Activated CD4-positive, alpha-beta memory T cell treated with anti-CD3 and anti-CD28 coated beads, Interleukin-2, amount 10 ng/mL, durations not matched to agents 7 days and 5 days (primary cell): ENCODE measurements at places on chromosomes 16 and 17. TPM values are rescaled to one million over a fixed set of nuclear protein-coding genes. Genes with fewer than 3 reads are reported as not detected.

GRCh38 chr17:49406421-49407061, 8.1 kb downstream of the PHB1 start:
- no peaks in the 10 kb centered on the region for H3K27me3 ChIP-seq
- H3K4me1 ChIP-seq: peaks cover 31% of the 10 kb centered on the region
- peaks cover 68% of the 10 kb centered on the region for H3K36me3 ChIP-seq

The SF3B3 gene
- 329 TPM for total RNA-seq

DNA sequence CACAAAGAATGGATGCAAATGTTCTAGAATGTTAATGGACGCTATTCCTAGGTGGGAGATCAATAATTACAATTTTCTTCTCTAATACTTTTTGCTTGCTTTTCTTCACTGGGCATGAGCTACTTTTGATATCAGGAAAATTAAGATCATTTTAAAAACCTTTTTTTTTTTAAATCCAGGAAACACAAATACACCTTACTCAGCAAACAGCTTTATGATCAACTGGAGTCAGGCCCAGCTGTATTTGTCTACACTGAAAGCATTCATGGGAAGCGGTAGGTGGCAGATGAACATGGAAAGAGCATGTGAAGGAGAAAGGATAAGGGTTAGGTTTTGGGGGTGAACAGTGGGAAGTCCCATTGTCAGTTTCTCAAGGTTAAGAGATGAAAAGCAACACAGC, 97.8 kb downstream of the WDR59 start:
- H3K36me3 ChIP-seq: peaks cover 64% of the 10 kb centered on the region
- H3K4me1 ChIP-seq: peaks cover 30% of the 10 kb centered on the region
- H3K27me3 ChIP-seq: no peaks in the 10 kb centered on the region
- no peak overlapping the region for H3K4me3 ChIP-seq
- no peak for DNase-seq
- peak overlapping the region; percentile 91 for H3K27ac ChIP-seq

- peaks cover 5% of the 10 kb centered on the region for H3K36me3 ChIP-seq
- DNase-seq: no peak
- H3K27me3 ChIP-seq: no peaks in the 10 kb centered on the region
- H3K27ac ChIP-seq: no peak overlapping the region
- peaks cover 2% of the 10 kb centered on the region for H3K4me1 ChIP-seq
Measured at GRCh38 chr16:17246974-17247732, 223.6 kb downstream of the XYLT1 start.

DNA sequence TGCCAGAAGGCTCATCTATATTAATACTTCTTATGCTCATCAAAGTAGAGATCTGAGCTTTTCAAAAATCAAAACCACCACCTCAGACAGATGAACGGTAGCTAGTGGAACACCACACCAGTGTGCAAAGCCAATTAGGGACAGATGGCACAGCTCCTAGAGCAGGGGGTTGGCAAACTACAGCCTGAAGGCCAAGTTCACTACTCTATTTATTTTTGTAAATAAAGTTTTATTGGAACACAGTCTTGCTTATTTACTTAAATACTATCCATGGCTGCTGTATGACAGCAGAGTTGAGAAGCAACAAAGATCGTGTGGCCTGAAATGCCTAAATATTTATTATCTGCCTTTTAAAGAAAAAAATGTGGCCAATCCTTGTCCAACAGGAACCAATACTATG, 56.8 kb downstream of the AMFR start:
- peaks cover 13% of the 10 kb centered on the region for H3K4me1 ChIP-seq
- peaks cover 16% of the 10 kb centered on the region for H3K36me3 ChIP-seq
- H3K4me3 ChIP-seq: no peak overlapping the region
- no peaks in the 10 kb centered on the region for H3K27me3 ChIP-seq
- no peak for DNase-seq
- no peak overlapping the region for H3K27ac ChIP-seq

DNA sequence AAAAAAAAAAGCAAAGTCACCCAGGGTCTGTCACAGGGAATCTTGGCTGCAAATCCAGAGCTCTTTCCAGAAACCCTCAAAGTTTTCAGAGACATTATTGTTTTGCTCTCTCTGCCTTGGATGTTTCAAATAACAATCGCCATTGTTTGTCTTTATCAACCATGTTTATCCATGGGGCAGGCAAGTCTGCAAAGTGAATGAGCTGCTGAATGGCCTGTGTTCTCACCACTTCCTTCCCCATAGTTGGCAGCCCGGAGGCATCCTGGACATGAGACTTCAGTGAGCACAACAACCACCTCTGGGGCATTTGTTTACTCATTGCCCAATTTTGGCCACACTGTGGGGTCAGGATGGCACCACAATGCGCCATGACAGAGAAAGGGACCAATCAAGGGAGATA, 53.1 kb upstream of the USP7 start:
- no peaks in the 10 kb centered on the region for H3K4me1 ChIP-seq
- DNase-seq: no peak
- no peaks in the 10 kb centered on the region for H3K27me3 ChIP-seq
- no peak overlapping the region for H3K4me3 ChIP-seq
- no peak overlapping the region for H3K27ac ChIP-seq

The HNF1B gene
- not detected for total RNA-seq

The OR1A2 gene
- total RNA-seq: not detected

DNA sequence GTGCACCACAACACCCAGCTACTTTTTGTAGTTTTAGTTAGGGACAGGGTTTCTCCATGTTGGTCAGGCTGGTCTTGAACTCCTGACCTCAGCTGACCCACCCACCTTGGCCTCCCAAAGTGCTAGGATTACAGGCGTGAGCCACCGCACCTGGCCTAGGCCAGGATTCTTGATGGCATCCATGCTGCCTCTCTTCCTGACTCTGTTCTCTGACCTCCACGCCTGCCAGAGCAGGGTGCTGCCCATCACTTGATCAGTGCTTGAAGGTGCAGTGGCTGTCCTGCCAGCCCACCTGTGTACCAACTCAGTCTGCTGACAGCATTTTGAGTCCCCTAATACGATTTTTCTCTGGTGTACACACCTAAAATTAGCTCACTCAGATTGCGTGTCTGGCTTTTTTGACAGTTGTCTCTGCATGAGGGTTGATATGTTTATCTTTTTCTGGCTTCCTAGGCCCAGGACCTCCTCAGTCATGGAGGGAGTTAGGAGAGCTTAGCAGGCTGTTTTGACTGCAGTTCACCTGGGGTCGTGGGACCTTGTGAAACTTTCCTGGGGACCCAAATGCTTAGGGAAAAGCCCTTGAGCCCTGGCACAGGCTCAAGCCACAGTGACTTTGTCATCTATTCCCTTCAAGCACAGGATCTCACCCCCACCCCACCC, 5.9 kb downstream of the HAS3 start:
- H3K4me1 ChIP-seq: peaks cover 10% of the 10 kb centered on the region
- H3K36me3 ChIP-seq: peaks cover 3% of the 10 kb centered on the region
- no peak for DNase-seq
- peaks cover 16% of the 10 kb centered on the region for H3K27me3 ChIP-seq

The PRR15L gene
- total RNA-seq: not detected

- no peak overlapping the region for H3K27ac ChIP-seq
- no peaks in the 10 kb centered on the region for H3K36me3 ChIP-seq
- no peaks in the 10 kb centered on the region for H3K4me1 ChIP-seq
- no peak overlapping the region for H3K4me3 ChIP-seq
Measured at GRCh38 chr16:72821185-72821950, 226.6 kb downstream of the ZFHX3 start.

- H3K27ac ChIP-seq: no peak overlapping the region
- H3K4me3 ChIP-seq: no peak overlapping the region
- H3K4me1 ChIP-seq: peaks cover 15% of the 10 kb centered on the region
Measured at GRCh38 chr17:72416905-72417304, 296.1 kb downstream of the SOX9 start.

- no peak overlapping the region for H3K4me3 ChIP-seq
- H3K27me3 ChIP-seq: no peaks in the 10 kb centered on the region
- DNase-seq: no peak
- no peaks in the 10 kb centered on the region for H3K4me1 ChIP-seq
Measured at GRCh38 chr17:36999471-36999870, 50.7 kb downstream of the AATF start.

The SSTR5 gene
- total RNA-seq: not detected

The SPATA32 gene
- total RNA-seq: 0.20 TPM

DNA sequence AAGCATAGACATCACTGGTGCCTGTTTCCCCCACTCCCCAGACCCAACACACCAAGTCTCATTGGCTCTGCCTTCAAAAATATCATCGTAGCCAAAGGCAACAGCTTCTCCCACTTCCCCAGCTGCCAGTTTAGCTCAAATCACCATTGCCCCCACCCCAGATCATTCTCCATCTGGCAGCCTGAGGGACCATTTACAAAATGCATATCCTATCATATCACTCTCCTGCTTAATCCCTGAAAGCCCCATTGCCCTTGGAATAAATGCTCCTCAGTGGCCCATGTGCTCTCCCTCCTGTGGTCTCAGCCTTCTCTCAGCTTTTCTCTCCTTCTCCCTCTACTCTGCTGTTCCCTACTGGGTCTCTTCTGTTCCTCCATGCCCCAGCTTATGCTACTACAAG, 68.3 kb downstream of the CACNG3 start:
- H3K4me3 ChIP-seq: no peak overlapping the region
- no peak overlapping the region for H3K27ac ChIP-seq
- H3K4me1 ChIP-seq: no peaks in the 10 kb centered on the region
- H3K27me3 ChIP-seq: peaks cover 24% of the 10 kb centered on the region
- DNase-seq: no peak

GRCh38 chr17:69143151-69143550, 1.5 kb upstream of the ABCA6 start:
- no peak overlapping the region for H3K4me3 ChIP-seq
- H3K27me3 ChIP-seq: peaks cover 4% of the 10 kb centered on the region
- H3K27ac ChIP-seq: no peak overlapping the region
- H3K4me1 ChIP-seq: no peaks in the 10 kb centered on the region
- DNase-seq: no peak
- H3K36me3 ChIP-seq: no peaks in the 10 kb centered on the region

GRCh38 chr17:57264776-57265175, 8.5 kb downstream of the MSI2 start:
- no peak for DNase-seq
- H3K4me1 ChIP-seq: peaks cover 52% of the 10 kb centered on the region
- H3K36me3 ChIP-seq: peaks cover 88% of the 10 kb centered on the region
- H3K27ac ChIP-seq: no peak overlapping the region

GRCh38 chr16:56424404-56424764, 961 bp downstream of the AMFR start:
- no peak for DNase-seq
- peak overlapping the region; percentile 91 for H3K4me3 ChIP-seq
- H3K4me1 ChIP-seq: peaks cover 42% of the 10 kb centered on the region

DNA sequence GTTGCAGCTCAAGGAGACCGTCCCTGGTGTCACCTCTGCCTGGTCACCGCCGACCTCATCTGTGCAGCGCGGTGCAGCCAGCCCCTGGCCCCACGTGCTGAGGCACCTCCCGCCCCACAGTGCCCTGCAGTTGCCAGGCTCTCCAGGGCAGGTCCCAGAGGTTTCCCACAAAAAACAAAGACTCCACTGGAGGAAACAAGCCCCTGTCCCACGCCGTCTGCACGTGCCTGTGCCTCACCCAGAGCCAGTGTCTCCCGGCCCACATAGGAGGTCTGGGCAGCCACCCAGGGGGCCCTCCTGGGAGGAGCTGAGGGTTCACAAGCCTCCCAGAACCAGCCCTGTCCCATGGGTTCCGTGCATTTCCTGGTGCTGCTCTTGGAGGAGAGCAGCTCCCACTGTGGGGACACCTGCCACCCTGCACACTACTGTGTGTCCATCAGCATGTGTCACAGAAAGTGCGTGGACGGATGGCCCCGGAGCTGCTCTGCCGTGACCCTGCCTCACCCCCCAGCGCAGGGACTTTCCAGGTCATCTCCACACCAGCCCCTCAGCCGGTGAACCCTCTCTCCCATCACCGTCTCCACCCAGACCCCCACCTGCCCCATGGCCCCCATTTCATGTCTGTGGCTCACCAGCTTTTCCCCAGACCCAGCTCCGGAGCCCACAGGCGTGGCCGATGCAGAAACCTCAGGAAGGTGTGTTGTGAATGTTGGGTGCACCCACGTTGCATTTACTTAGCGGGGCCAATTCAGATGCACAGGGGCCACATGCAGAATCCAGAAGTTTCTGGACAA, 17.0 kb upstream of the CDH15 start:
- no peak overlapping the region for H3K27ac ChIP-seq
- H3K4me1 ChIP-seq: no peaks in the 10 kb centered on the region
- H3K4me3 ChIP-seq: no peak overlapping the region
- DNase-seq: no peak
- H3K36me3 ChIP-seq: peaks cover 19% of the 10 kb centered on the region

The SOX15 gene
- 0.30 TPM for total RNA-seq

The MYO1D gene
- total RNA-seq: 11.1 TPM

The ADAD2 gene
- total RNA-seq: not detected

The PRSS36 gene
- 0.58 TPM for total RNA-seq

- DNase-seq: no peak
- H3K27ac ChIP-seq: no peak overlapping the region
- no peaks in the 10 kb centered on the region for H3K4me1 ChIP-seq
Measured at GRCh38 chr16:19348578-19349315, 63.2 kb downstream of the CLEC19A start.

The SCIMP gene
- not detected for total RNA-seq

- H3K27ac ChIP-seq: no peak overlapping the region
- H3K36me3 ChIP-seq: no peaks in the 10 kb centered on the region
- H3K27me3 ChIP-seq: peaks cover 13% of the 10 kb centered on the region
- peaks cover 9% of the 10 kb centered on the region for H3K4me1 ChIP-seq
- DNase-seq: no peak
- no peak overlapping the region for H3K4me3 ChIP-seq
Measured at GRCh38 chr16:58455750-58456149, 44.2 kb upstream of the NDRG4 start.

- H3K27me3 ChIP-seq: no peaks in the 10 kb centered on the region
- peaks cover 41% of the 10 kb centered on the region for H3K36me3 ChIP-seq
- DNase-seq: no peak
- peaks cover 71% of the 10 kb centered on the region for H3K4me1 ChIP-seq
Measured at GRCh38 chr17:40345994-40346764, 18.4 kb downstream of the GJD3 start.

DNA sequence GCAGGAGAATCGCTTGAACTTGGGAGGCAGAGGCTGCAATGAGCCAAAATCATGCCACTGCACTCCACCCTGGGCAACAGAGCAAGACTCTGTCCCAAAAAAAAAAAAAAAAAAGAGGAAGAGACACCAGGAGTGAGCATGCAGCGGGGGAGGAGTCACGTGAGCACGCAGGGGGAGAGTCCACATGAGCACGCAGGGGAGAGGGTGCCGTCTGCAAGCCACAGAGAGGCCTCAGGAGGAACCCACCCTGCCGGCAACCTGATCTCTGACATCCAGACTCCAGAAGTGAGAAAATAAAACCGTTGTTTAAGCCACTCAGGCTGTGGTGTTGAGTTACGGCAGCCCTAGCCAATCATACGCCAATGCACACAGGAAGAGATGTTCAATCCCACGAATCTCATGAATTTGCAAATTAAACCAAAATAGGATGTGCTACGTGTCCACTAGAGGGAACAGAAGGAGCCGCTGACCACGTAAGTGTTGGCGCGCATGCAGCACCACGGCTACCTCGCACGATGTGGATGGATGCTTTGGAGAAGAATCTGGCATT, 42.2 kb downstream of the CCDC57 start:
- DNase-seq: no peak
- H3K4me1 ChIP-seq: peaks cover 4% of the 10 kb centered on the region
- H3K27me3 ChIP-seq: no peaks in the 10 kb centered on the region
- H3K27ac ChIP-seq: no peak overlapping the region
- H3K4me3 ChIP-seq: no peak overlapping the region

The KRTAP4-4 gene
- not detected for total RNA-seq
